ENCODE measurements at places on chromosomes 7 and 10.

GRCh38 chr10:112434988-112435619 is 11.6 kb downstream of the ZDHHC6 start:
- no peak for DNase-seq
- no peaks in the 10 kb centered on the region for H3K27me3 ChIP-seq
- H3K27ac ChIP-seq: no peak overlapping the region
- peaks cover 12% of the 10 kb centered on the region for H3K36me3 ChIP-seq

DNA sequence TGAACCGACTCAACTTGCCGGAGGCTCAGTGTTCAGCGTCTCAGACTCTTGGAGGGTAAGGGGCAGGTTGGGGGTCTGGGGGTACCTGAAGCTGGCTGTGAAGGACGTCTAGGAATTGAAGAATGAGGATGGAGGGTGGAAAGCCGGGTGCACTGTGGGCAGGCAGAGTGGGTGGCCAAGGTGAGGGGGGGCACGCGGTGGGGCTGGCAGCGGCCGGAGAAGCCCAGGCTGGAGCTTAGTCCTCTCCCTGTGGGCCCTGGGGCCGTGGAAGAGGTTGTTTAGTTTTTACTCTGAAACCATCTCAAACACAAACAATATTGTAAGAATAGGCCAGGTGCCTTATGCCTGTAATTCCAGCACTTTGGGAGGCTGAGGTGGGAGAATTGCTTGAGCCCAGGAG is 83.4 kb downstream of the UNCX start:
- no peaks in the 10 kb centered on the region for H3K36me3 ChIP-seq
- DNase-seq: no peak
- no peak overlapping the region for H3K27ac ChIP-seq
- no peaks in the 10 kb centered on the region for H3K27me3 ChIP-seq
- H3K4me1 ChIP-seq: no peaks in the 10 kb centered on the region

GRCh38 chr10:126536148-126536547 is 134.3 kb downstream of the C10orf90 start:
- no peaks in the 10 kb centered on the region for H3K36me3 ChIP-seq
- DNase-seq: no peak
- H3K27me3 ChIP-seq: no peaks in the 10 kb centered on the region
- peaks cover 4% of the 10 kb centered on the region for H3K4me1 ChIP-seq

DNA sequence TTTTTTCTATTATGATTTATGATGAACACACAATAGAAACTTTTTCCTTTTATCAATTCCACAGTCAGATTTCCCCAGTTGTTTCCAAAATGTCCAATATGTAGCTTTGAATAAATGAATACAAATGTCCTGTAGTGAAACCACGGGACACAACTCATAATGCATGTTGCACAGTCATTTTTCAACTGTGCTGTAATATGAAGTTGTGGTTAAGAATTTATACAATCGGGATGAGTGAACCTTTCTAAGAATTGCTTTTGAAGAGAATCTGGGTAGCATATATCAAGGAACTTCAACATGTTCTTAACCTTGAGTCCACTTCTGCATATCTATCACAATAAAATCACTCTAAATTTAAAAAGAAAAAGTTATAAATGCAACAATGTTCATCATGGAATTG is 14.6 kb upstream of the ST7 start:
- H3K4me1 ChIP-seq: no peaks in the 10 kb centered on the region
- no peak overlapping the region for H3K4me3 ChIP-seq
- no peaks in the 10 kb centered on the region for H3K36me3 ChIP-seq
- H3K27ac ChIP-seq: no peak overlapping the region
- no peak for DNase-seq

All from upper lobe of left lung (tissue), 6 donors.